Transverse colon (tissue), 4 donors: ENCODE measurements at places on chromosomes 7 and 10. TPM values are rescaled to one million over a fixed set of nuclear protein-coding genes. Genes with fewer than 3 reads are reported as not detected.

DNA sequence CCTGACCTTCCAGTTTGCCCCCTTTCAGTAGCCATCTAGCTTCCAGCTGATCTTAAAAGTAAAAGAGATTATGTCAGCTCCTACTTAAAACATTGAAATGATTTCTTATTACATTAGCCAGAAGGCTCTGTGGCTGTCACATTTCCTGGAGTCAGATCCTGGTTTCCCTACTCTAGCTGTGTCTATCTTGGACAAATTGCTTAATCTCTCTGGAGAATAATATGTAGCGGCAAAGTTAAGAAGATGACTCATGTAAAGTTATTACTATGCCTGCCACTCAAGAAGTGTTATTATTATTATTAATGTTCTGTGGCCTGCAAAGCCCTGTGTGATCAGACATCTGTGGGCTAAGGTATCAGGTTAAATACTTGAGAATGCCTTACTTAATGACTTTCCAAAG is 107.2 kb downstream of the RUNDC3B start:
- no peak for DNase-seq

DNA sequence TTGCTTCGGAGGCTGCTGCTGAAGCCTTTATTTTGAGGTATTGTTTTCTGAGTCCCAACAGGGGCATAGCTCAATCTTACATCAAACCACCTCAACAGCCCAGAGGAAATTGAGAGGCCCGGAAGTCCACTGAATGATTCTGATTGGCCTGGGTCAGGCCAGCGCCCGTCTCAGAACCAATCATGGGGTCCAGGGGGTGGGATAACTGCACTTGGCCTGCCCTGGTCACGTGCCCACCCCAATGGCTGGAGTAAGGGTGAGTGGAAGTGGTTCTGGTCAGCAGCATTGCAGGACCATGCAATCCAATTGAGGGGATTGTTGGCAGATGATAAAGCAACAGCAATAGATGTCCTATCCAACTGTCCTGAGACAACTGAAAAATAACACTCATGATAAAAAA is 190.6 kb downstream of the HERPUD2 start:
- DNase-seq: no peak

EFCAB10 gene
- total RNA-seq: not detected

CYP26A1 gene
- not detected for total RNA-seq

SLIT1 gene
- total RNA-seq: 0.32 TPM

DNA sequence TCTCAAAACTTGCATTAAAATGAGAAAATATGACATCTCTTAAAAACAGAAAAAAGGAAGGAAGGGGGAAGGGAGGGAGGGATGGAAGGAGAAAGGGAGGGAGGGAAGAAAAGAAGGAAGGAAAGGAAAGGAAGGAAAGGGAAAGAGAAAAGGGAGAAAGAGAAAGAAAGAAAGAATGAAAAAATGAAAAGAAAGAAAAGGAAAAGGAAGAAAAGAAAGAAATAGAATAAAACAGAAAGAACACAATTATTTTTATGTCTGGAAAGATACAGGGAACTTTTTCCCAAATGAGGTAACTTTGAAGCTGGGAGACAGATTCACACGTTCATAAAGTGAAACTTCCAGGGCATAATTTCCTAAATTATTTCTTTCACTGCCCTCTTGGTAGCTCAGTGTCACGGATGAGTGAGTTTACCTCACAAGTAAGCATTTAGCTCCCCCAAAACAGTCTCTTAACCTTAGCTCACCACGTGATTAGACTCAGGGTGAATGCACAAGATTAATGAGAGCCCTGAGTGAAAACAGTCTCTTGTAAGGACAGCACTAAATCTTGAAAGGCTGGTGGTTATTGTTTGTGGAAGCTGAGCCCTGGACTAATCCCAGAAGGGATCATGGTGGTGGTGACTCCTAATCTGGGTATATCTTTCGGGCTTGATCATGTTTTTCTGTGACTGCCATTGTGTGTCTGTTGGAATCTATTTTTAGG is 74.1 kb upstream of the HDAC9 start:
- DNase-seq: no peak

DNA sequence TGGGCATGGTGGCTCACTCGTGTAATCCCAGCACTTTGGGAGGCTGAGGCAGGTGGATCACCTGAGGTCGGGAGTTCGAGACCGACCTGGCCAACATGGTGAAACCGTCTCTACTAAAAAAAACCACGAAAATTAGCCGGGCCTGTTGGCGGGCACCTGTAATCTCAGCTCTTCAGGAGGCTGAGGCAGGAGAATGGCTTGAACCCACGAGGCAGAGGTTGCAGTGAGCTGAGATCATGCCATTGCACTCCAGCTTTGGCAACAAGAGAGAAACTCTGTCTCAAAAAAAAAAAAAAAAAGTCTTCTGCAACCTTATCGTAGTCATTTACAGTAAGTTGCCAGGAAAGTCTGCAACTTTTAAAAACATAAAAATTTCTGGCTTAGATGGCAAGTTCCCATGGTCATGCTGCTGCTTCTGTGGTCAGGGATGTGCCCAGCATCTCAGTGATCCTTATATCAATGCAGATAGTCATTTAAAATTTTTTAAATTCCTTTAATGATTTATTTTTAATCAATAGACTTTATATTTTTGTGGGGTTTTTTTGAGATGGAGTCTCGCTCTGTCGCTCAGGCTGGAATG is 15.6 kb downstream of the SUFU start:
- no peak for DNase-seq

- DNase-seq: peak; percentile 92
Observed at GRCh38 chr7:104943502-104944343, 70.3 kb upstream of the KMT2E start.

DNA sequence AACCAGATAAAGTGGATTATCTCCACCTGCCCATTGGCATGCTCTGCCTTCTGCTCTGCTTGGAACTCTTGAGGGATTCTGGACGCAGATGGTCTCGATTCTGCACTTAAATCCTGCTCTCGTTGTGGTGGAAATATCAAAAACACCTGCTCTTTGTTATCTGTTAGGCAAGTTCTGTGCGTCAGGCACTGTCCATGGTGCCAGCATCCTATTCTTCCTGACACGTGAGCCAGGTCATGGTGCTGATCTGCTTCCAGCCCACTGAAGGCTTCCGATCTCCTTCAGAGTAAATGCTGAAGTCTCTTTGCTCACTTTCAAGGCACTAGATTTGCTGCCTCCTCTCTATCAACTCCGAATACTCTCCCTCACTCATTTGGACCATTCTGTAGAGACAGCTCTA is 505.6 kb downstream of the HTR7 start:
- no peak for DNase-seq

DNA sequence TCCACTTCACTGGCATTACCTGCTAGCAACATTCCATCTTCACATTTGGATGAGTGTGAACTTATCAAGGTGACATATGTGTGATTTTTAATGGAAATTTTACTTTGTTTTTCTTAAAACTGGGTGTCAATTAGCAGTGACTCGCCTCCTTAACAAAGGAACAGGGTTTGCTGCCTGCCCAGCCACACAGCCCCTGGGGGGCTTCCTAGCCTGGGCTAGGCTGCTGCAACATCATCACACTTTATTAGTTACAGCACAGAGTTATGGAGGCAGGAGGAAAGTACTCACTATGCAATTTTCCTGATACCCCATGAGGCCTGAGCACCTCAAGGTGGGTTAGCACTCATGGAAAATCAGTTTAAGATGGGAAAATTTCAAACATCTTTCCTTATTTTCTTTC is 861.3 kb downstream of the NRG3 start:
- DNase-seq: no peak

CYP26C1 gene
- total RNA-seq: not detected

DNA sequence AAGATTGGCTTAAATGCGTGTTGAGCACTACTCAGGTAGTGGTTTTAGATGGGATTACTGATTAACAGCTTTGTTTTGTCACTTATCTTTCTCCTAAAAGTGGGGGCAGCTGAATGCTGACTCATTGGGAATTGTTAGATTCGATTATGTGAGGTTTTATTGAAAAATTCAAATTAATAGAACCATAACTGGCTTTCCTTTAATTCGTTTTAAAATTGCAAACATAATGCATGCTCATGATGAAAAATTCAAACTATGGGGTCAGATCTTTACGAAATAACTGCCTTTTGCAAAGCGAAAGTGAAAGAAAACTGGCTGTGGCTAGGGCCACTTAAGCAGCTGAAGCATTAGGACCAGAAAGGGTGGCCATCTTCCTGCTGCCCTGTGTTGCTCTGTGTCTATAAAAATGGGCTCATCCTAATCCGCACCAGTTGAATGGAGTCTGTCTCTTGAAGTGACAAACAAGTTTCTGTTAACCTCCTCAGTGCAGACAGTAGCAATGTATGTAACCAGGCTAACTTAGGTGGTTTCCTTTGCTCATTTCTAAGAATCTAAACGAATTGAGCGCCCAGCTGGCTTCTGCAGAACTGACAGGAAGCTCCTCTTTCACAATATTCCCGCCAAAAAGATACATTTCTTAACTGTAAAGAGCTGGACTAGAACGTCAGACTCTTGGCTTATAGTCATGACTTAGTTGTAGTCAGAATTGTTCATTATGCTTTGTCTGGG is 27.8 kb downstream of the DENND10 start:
- no peak for DNase-seq

AGR2 gene
- total RNA-seq: 175 TPM

DNA sequence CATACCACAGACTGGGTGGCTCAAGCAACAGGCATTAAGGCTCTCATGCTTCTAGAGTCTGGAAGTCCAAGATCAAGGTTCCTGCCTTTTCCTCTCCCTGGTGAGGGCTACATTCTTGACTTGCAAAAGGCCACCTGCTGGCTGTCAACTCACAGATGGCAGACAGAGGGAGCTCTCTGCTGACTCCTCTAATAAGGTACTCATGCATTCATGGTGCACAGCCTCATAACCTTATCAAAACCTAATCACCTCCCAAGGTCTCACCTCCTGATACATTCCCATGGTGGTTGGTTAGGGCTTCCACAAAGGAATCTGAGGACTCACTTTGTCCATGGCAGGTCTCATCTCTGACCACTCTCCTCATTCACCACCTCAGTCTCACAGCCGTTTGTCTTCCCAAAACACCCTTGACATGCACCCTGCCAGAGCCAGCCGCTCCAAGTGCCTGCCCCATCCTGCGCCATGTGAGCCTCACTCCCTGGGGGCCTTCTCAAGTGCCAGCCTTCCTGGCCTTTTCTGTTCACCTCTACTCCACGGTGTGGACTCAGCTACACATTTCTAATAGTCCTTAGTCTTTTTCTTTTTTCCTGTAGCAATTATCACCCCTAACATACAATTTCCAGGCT is 400.3 kb upstream of the ADARB2 start:
- DNase-seq: no peak

FAM241B gene
- 1.4 TPM for total RNA-seq

GRCh38 chr10:77305650-77306632 is 331.7 kb downstream of the KCNMA1 start:
- DNase-seq: no peak

GIMAP4 gene
- total RNA-seq: 37.6 TPM

SLC25A28 gene
- total RNA-seq: 22.1 TPM

GRCh38 chr10:61857746-61858145 is 43.8 kb upstream of the ARID5B start:
- no peak for DNase-seq

UCN3 gene
- not detected for total RNA-seq

- no peak for DNase-seq
Observed at GRCh38 chr10:59175538-59176240, 754 bp upstream of the PHYHIPL start.

SPOCK2 gene
- 6.0 TPM for total RNA-seq

DNA2 gene
- total RNA-seq: 6.7 TPM

GRCh38 chr7:55177589-55178261 is 158.9 kb downstream of the EGFR start:
- peak; percentile 21 for DNase-seq

- DNase-seq: no peak
Observed at GRCh38 chr7:1752111-1752510, 82.0 kb downstream of the ELFN1 start.

DNA sequence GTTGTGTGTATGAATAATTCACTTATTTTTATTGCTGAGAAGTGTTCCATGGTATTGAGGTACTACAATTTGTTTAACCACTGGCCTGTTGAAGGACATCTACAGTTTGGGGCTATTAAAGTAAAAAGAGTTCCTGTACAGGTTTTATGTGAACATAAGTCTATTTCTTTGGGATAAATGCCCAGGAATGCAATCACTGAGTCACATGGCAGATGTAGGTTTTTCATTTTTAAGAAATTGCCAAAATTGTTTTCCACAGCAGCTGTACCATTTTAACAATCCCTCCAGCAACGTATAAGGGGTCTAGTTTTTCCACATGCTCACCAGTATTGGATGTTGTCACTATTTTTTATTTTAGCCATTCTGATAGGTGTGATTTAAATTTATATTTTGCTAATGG is 243.9 kb downstream of the TNS3 start:
- DNase-seq: no peak

DNA sequence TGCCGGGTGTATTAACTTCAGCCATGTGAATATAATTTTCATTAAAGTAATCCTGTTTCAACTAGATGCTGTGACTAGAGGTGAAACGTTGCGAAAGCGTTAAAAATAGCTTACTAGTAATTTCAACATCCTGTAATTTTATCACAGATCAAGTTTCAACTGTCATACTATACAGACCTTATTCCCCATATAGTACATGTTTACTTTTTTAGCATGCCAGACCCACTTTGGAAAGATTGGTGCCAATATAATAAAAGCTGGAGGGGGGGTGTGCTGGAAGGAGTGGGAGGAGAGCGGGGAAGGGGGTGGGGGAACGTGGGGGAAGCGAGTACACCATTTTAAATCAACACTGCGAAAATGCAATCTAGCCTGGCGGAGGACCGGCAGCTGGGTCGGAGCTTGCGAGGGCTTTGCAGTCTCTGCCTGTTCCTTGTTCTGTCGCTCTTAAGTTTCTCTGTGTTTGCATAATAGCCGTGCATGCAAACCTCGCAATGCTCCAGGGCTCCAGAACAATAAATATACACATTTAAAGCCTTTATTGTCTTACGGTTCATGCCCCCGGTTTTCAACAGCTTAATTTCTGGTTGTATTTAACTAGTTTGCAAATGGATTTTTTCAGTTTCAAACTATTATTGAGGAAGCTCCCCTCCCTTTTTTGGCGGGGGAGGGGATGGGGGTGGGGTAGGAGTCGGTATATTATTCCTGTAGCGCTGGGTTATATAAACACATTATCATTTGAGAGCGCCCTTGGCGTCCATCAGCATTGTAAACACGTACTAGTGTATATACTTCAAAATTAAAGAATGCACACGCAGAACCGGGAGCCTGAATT is 1.3 kb upstream of the ARID5B start:
- peak; percentile 85 for DNase-seq

GRCh38 chr10:13352519-13352918 is 4.4 kb upstream of the SEPHS1 start:
- DNase-seq: no peak
